CD4-positive, CD25-positive, alpha-beta regulatory T cell (primary cell): ENCODE measurements at places on chromosomes 13 and 19.

DNA sequence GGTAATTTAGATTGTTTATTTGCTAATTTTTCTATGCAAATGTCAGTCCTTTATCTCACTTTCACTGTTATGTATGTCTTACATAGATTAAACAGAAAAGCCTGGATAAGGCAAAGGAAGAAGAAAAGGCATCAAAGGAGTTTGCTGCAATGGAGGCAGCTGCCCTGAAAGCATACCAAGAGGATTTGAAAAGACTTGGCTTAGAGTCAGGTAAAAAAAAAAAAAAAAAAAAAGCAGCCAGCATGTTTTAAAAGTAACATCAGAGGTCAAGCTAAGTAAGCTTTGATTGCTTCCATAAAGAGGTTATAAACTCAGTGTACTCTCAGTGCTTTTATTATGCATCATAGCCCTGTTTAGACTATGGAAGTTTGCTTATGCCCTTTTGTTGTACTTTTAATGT, 3.8 kb downstream of the WBP4 start:
- DNase-seq = no peak

DNA sequence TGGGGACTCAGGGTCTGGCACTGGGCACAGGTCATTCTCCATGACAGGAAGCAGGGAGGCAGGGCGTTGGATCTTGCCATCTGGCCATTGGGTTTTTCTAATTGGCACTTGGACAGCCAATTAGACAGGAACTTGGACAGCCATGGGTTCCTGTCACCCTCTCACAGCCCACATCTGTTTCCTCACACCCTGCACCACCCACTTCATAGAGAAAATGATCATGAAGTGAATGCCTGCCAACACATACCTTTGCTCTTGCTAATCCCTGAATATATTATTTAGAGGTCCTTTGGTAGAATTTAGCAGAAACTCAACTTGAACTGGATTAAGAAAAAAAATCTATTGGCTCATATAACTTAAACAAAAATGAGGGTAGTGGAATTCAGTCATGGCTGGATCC, 4.9 kb upstream of the OLFM2 start:
- no peak for DNase-seq

DNA sequence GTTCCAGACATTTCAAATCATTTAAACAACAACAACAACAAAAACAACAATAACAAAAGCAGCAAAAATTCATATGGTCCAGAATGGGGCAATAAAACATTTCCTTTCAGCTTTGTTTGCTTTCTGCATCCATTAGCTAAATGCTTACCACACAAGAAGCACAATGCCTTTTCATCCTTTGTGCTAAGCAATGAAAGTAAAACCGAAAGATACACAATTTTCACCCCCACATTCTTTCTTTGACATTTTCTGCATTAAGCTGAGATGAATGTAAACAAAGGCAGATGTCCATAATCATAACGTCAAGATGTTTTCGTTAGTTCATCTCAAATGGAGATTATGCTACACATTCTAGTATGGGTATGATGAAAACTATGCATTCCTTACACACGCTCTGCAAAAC, 568.5 kb downstream of the SLITRK6 start:
- no peak for DNase-seq

- no peak for DNase-seq
These were observed 10.8 kb downstream of the ZIC5 start for GRCh38 chr13:99960663-99961311.

DNA sequence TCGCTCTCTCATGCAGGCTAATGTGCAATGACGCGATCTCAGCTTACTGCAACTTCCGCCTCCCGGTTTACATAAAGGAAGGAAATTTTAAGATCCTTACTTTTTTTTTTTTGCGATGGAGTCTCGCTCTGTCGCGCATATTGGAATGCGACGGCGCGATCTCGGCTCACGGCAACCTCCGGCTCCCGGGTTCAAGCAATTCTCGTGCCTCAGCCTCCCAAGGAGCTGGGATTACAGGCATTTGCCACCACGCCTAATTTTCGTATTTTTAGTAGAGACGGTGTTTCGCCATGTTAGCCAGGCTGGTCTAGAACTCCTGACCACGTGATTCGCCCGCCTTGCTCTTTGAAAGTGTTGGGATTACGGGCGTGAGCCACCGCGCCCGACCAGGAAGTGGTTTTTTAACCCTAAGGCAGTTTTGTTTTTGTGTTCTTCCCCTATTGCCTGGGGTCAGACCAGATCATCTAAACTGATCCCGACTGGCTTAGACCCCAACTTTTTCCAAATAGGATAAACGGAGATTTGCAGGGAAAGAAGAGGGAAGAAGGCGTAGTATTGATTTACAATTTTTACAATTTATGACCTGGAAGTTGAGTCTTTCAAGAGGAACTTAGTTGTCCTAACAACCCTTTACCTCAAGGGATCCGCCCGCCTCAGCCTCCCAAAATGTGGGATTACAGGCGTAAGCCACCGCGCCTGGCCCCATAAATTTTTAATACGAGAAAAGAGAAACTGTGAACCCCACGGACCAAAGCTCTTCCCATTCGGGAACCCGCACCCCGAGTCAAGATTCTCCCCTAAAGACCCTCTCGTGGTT, 142.0 kb downstream of the ZNF737 start:
- DNase-seq = peak; percentile 55

DNA sequence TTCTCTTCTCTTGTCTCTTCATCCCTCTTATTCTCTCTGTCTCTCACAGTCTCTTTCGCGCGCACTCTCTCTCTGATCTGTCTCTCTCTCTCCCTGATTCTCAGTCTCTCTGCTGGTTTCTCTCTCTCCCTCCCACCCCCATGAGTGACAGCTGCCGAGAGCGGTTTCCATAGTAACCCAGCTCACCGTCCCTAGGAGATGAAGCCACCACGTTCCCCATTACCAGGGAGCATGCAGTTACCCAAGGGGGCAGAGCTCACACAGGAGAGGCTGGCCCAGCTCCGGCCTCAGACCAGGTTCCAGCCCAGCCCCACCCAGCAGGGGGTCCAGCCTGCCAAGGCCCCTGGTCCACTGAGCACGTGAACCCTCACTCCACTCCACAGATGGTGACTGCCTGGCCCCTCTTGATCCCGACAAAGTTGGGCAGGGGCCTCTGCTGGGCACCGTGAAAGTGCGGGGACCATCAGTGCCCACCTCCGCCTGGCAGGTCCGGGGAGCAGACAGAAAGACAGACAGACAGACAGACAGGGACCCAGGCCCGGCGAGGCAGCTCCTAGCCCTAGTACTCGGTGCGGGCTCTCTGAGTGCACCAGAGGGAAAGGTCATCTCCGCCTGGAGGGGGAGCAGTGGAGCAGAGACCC, 50.6 kb downstream of the CELF5 start:
- peak; percentile 34 for DNase-seq

GRCh38 chr13:53301449-53301848, 272.8 kb downstream of the OLFM4 start:
- no peak for DNase-seq

DNA sequence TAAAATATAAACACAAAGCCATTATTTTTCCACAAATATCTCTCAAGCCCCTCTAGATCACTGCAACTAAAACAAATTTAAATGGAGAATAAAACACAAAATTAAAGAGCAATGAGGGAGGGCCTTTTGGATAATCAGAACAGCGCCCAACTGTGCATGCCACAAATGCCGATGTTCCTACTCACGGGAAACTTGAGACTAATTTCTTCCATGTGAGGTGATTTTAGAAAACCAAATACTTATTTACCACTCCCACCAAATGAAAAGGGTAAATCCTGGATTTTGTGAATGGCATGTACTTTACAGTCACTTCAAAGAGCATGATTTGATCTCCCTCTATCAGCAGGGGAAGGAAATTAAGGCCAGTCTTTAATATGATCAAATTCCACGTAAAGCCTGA, 74.8 kb downstream of the SLC7A1 start:
- DNase-seq = no peak
